ENCODE measurements at places on chromosomes 5 and 9.

GRCh38 chr5:121963392-121963791, 1.6 kb downstream of the SRFBP1 start:
- DNase-seq = no peak

- DNase-seq = no peak
Observed at GRCh38 chr9:93276973-93277372, 93.0 kb downstream of the WNK2 start.

DNA sequence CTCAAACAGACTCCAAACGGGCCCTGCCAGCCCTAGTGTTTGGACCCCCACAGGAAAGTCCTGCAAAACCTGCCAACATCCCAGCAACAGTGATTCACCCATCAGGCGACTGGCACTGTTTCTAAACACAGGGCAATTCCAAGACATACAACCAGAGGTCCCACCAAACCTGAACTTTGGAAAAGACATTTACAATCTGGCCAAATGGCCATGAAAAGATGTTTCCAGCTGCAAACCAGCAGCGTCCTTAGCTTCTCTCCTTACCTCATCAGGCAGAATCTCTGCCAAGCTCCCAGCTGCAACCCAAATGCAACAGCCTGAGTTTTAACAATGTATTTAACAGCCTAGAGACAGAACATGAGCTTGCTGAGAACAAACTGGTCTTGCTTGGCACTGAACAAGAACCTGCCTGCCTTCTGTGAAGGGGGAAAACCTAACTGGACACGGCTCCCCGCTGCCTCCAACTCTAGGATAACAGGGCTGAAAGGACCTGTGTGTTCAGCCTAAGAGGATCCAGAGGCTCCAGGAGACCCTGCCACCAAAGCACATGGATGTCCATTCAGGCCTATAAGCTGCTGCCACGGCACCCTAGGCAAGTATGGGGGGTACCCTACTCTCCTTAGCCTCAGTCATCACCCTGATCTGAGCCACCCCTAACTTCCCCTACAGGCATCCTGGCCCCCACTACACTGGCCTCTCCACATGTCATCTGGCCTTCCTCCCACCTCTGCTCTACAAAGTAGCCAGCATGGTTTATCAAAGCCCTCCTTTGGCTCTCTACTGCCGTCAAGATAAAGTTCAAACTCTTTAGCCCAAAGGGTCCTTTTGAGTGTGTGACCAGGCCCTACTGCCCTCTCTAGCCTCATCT, 5.6 kb downstream of the P4HA2 start:
- no peak for DNase-seq

DNA sequence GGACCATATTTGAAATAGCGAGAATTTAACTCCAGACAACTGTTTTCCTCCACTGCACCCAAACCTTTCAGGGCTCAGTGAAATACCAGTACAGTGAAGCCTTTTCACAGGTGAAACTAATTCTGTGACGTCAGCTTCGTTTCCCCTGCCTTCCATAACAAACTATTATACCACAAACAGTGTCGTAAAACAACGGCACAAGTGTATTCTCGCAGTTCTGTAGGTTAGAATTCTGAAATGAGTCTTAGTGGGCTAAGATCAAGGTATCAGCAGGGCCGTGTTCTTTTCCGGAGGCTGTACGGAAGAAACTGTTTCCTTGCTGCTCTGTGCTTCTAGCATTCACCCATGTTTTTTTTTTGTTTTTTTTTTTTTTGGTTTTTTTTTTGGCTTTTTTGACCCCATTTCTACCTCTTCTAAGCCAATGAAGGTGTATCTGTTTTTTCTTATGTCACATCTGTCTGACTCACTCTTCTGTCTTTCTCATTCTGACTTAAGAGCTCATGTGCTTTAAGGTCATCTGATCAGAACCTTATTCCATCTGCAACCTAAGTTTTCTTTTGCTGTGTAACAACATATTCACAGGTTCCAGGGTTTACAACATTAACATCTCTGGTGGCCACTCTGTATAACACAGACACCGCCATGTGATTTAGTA, 20.1 kb downstream of the ISOC1 start:
- DNase-seq = no peak

GRCh38 chr5:129718471-129719090, 29.3 kb upstream of the MINAR2 start:
- DNase-seq = no peak

DNA sequence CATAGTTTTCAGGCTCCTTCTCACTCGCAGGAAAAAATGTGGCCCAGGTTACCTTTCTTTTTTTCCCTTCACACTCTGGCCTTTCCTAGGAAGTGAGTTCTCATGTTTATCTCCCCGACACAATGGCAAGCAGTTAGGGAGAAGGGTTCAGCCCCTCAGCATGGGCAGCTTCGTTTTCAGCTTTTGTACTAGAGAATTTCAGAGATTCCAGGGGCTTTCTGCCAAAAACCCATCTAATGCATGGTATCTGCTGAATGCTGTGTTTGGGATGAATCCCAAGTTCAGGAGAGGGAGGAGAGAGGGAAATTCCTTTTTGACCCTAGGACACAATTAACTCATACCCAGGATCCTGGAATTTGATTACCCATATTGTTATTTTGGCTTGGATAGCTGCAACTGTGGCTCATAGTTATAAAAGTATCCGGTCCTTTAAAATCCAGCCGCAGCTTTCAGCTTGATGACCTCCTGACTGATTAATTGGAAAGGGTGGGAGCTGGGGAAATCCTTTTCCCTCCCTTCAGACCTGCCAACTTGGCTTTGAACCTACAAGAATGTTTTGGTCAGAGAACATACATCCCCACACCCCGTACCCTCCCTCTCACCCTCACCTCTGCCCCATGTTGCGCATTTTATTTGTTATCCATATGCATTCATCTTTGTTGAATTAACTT, 78.4 kb downstream of the TMEM252 start:
- no peak for DNase-seq

DNA sequence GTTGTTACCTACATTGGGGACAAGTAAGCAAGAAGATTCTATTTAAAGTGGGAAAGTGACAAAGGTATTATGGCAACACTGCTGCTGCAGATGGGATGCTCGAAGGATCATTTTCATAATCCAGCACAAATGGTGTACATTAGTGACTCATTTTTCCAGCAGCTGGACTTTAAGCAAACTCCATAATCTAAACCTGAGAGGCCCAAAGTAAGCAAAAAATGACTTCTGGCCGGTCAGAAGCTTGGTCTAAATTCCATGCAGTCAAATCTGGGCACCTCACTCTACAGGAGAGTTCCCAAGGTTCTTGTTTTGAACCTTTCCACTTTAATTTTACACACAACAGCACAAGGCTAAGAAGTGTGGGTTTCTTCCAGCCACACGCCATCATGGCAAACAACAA, 43.6 kb upstream of the TRAF1 start:
- no peak for DNase-seq

- DNase-seq = no peak
Observed at GRCh38 chr9:134378901-134379338, 52.7 kb downstream of the RXRA start.

DNA sequence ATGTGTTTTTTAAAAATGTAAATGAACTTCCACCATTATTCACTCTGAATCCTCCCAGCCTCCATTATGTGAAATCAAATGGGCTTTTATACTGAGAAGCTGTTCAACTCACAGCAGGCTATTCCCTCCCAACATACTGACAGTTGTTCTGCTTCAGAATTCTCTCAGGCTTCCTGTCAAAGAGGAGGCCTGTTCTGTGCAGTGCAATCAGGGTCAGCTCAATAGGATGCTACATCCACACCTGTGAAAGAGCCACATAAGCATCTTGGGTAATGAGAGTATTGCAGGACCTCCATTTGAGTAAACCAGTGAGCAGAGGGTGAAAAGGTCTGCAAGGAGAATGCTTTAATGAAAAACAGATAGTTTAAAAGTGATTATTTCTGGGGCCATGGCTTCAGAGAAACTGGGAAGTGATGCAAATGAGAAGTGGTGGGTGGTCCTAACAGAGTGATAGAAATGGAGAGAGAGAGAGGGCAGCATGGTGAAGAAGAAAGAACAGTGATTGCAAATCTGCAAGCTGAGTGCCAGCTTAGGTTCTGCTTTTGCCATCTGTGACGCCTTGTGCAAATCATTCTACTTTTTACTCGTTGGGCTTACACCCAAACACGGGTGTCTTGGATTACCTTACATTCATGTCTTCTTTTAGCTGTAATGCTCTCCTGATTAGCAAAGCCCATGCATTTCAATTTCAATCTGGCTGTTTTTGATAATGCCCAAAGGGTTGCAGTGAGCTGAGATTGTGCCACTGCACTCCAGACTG, 202.5 kb upstream of the NMUR2 start:
- no peak for DNase-seq
